ENCODE measurements at places on chromosomes 3 and 15.

DNA sequence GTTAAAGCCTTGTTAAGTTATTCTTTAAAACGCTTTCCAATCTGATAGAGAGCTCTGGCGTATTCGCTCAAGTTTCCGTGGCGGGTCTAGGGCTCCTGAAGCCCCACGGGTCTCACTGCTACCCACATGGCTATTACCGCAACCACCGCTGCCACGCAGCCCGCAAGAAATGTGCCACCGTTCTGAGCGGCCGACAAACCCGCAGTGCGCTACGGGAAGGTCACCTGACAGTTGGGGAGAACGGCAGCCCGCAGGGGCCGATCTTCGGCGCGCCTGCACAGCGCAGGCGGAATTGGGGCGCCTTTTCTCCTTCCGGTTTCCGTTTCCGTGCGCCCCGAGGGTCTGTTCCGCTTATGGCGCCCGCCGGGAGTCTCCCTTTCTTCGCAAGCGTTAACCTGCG, 76.6 kb upstream of the SNRPN start:
- peak; percentile 64 for DNase-seq

DNA sequence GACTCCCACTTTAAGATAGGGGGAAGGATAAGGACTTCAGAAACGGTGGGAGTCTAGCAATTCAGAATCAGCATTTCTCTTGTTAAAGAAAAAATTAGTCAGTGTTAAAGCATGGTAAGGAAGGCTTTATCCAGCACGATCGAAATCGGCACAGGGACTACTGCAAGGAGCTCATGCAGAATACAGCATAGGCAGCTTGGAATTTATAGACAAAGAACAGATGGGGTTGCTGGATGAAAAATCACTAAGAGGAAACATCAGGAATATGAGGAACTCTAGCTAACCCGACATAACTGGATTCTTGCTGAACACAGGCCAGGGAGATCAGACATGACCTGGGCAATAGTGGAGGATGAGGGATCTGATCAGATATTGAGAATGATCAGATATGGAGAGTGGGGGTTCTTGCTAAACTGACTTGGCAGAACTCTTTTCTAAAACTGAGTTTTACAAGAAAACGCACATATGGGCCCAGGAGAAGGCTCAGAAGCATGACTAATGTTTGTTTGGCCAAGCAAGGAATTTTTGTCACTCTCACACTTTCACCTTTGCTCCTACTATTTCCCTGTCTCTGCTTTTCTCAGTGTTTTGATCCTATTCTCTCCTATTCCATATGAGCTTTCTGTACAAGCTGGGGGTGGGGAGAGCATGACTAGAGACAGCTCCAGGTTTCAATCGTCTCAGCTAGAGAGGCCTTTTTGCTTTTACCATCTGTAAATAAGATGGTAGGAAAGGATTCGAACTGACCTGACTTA, 3.9 kb upstream of the PLCH1 start:
- no peak for DNase-seq

DNA sequence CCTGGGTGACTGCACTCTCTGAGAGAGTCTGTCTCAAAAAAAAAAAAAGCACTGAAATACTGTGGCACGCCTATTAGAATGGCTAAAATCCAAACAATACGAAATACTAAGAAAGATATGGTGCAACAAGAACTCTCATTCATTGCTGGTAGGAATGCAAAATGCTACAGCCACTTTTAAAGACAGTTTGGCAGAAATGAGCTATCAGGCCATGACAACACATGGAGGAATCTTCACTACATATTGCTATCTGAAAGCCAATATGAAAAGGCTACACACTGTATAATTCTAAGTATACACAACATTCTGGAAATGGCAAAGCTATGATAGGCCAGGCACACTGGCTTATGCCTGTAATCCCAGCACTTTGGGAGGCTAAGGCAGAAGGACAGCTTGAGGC, 18.8 kb downstream of the DPPA2 start:
- no peak for DNase-seq

DNA sequence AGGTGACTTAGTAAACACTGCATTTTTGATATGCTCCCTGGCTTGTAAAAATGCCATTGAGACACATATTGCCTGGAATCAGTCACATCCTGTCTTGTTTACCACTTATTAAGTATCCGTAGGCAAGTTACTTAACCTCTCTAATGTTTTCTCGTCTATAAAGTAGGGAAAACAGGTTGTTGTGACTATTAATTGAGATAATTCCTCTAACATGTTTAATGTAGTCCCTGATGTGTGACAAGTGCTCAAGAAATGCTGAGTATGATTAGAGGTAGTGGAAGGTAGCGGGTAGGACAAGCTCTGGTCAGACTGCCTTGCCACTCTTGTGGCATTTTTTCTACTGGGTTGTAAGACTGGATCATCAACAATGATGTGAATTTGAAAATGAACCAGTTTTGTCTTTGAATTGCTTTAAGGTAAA, 54.1 kb downstream of the NFKBIZ start:
- no peak for DNase-seq

- no peak for DNase-seq
These were observed 21.0 kb upstream of the PCSK6 start for GRCh38 chr15:101510212-101511197.

- DNase-seq, result no peak
These were observed 283.8 kb downstream of the TLE3 start for GRCh38 chr15:69813881-69814280.

GRCh38 chr15:73987681-73988444, 4.2 kb downstream of the STOML1 start:
- no peak for DNase-seq

DNA sequence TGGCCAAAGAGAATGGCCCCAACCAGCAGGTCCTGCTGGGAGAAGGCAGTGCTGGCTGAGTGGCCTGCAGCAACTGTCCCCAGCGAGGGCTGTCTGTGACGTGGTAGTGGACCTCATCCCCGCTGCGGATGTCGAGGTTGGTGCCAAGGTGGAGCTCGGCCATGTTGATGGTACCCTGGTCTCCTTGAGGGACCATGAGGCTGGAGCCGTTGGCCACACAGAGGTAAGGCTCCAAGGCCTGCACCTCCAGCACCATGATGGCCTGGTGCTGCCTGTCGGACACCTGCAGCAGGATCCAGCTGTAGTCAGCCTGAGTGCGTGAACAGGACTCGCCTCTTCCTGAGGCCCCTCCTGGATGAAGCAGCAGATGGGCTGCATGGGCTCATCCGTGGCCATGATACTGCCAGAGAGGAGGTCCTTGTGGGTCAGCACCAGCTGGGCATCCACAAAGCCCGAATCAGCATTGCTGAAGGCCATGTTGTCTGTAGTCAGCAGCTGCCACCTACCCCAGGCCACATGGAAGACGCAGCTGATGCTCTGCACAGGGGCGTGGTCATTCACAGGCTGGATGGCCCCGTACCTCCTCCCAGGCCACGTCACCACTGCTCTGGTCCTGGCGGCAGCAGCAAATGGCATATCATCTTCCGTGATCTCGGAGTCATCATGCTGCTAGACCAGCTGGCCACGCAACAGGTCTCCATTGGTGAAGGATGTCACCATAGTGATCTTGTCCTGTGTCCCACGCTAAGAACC, 167.5 kb downstream of the GOLGA6L4 start:
- DNase-seq, result no peak

DNA sequence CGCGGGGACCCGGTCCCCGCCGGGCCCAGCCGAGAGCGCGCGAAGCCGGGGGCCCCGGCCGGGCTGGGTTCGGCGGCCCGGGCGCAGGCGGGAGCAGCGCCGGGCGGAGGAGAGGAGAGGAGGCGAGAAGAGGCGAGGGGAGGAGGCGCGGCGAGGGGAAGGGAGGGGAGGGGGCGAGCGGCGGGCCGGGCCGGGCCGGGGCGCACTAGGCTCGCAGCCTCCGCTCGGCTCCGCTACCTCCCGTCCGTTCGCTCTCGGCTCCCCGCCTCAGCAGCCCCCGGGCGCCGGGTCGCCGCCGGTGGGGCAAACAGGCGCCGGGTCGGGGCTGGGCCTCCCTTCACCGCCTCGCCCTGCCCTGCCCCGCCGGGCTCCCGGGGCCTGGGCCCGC, 351 bp downstream of the INSYN1 start:
- DNase-seq, result no peak

DNA sequence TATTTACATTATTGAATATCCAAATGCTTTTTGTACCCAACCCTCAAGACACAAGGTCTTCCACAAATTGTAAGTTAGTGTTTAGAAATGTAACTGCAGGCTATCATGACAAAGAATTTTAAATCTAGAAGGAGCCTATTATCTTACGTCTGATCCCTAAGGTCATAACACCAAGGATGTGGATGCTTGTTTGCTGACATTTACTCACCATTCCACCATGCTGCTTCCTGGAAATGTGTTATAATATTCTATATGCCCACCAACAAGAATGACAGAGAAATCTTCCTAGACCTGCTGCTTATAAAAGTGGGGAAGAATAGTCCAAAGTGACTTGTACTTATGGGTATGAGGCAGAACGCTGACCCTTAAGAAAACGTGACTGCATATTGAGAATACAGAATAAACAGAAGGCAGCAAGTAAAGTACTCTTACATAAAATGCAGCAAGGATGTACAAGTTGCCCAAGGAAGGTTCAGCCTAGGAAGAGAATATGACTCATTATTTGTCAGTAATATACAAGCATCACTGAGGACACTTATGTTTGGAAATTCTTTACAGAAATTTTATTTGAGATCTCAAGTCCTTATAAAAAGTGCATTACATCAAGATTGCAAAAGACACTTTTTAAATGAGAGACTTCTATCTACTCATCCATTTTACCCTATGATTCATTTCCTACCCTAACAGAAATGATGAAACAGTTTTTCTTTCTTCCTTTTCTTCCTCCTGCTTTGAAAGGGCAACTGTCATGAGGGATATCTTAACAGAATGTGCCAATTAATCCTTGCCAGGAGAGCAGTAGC, 59.6 kb downstream of the ESYT3 start:
- no peak for DNase-seq

DNA sequence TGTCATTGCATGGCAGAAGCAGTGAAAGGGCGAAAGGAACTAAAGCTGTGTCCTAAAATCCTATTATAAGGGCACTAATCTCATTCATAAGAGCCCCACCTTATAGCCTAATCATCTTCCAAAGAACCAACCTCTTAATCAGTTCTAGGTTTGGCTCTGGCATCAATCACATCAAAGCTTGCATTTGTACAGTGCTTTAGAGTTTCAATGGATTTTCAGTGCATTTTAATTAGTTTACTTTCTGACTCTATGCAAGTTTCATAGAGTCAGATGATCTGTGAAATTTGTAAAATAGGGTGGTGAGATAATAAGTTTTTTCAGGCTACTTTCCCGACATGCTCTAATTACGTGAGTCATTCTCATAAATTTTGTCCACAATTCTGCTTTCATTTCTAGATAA, 341.1 kb downstream of the DIPK2A start:
- DNase-seq, result no peak

DNA sequence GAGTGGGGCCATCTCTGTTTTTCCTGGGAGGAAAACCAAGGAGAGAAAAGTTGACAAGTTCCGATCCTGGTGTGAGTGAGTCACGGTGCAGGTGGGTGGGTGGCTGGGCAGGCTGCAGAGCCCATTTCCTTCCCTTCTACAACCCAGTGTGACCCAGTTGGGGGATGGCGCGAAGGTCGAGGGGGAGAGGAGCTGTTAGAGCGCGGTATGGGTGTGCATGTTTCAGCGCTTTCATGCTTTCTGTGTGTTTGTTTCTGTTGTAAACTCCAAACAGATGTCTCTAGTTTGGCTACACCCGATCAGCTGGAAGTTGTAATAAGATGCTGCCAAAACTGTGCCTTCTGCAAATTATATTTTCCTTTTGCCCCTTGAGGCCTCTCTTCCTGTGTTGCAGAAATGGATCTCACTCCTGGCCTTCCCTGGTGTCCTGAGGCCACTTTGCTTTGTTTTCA, 3.8 kb downstream of the FAM43A start:
- peak; percentile 44 for DNase-seq

Measured in right kidney (tissue), 9 donors.